ENCODE measurements at places on chromosomes 11 and 22.

DNA sequence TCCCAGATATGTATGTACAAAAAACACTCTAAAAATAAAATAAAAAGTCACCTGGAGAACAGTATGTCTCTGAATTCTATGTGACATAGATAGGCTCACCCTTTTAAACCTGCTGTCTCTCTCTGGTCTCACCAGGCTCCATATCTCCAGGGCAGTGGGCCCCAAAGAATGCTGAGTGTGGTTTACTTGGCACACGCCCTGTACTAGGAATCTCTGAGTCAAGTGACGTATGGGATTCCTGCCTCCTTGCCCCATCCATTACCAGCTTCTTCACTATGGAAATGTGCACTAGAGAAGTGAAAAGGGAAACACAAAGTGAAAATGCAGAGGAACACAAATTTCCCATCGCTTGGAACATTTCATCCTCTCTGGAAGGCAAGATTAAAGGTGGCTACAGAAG lies 722.2 kb upstream of the TENM4 start:
- no peak for DNase-seq

GRCh38 chr11:131840545-131840944 lies 470.1 kb downstream of the NTM start:
- DNase-seq: no peak

GRCh38 chr11:45219411-45219810 lies 66.7 kb downstream of the SYT13 start:
- no peak for DNase-seq

- no peak for DNase-seq
These were observed 39.4 kb downstream of the C22orf42 start for GRCh38 chr22:32119568-32120235.

DNA sequence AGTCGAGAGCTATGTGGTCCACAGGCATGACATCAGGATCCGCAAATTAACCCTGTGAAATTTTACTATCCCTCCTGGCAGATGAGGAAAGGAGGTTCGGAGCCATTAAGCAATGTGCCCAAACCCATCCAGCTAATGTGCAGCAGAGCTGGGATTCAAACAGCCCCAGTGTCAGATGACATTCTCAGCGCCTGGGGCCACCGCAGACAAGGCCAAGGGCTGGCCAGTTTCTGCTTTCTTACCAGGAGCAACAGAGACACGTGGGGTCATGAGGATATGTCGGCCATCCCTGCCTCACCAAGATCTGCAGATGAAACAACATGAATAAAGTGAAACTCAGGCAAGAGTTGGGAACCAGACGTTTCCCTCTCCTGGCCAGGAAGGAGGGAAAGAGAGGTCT lies 110.2 kb downstream of the TENM4 start:
- no peak for DNase-seq

DNA sequence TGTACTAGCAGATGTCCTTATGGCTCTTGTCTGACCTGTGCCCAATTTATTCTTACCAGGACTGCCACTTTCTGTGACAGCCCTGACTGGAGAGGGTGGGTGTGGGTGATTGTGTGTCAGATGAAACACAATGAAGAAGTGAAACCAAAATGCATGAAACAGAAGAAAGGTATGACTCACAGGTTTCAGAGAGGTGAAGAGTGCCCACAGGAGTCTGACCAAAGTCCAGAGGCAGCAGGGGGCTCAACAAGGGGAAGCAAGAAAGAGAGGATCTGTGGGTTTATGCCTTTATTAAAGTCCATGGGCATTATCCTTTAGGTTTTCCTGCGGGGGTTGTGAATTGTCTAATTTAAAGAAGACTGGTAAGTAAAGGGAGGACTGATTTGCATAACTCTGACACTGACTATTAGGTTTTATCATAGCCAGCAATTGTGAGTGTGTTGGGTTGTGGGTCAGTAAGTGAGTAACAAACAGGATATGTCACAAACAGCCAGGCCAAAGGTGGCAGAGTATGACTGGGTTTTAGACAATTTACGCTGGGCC lies 3.9 kb upstream of the OR4C6 start:
- peak; percentile 90 for DNase-seq

DNA sequence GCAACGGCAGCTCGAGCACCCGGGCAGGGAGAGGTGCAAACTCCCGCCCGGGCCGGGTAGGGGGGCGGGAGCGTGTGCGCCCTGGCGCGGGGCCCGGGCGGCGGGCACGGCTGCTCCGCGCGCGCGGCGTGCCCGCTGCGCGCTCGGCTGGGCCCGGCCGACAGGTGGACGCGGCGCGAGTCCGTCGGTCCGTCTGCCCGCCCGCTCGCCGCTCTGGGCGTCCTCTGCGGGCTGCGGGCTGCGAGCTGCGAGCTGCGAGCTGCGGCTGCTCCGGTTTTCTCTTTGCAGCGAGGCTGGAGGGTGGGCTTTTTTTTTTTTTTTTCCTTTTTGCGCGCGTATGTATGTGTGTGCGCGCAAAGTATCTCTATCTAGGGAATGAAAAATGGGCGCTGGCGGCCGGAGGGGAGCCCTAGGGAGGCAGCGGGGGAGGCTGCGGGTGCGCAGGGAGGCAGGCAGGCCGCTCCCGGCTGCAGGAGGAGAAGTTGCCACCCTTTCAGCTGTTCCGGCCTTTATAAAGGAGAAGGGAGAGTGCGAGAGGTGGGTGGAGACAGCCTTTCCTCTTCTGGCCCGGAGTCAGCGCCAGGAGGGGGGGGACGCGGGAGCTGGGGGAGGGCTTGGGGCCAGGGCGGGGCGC lies at the start of gene PDGFB:
PDGFB (minus strand) TSS at position 487 of the 634 bp plus-strand sequence. CDS start 1,019 bp downstream, outside the sequence.
- no peak for DNase-seq
